ENCODE measurements at places on chromosomes 3 and 15.
A peak's percentile ranks its signal among the peaks of the same experiment; 100 is the strongest.

DNA sequence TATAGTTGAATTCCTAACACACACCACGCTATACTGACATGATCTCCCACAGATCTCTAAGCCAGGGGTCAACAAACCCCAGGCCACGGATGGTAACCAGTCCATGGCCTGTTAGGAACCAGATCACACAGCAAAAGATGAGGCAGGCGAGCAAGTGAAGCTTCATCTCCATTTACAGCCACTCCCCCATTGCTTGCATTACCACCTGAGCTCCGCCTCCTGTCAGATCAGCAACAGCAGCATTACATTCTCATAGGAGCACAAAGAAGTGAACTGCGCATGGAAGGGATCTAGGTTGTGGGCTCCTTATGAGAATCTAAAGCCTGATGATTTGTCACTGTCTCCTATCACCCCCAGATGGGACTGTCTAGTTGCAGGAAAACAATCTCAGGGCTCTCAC, 2.7 kb downstream of the PDCD7 start:
- H3K4me1 ChIP-seq = peaks cover 16% of the 10 kb centered on the region
- no peak overlapping the region for H3K27ac ChIP-seq
- H3K4me3 ChIP-seq = no peak overlapping the region
- peaks cover 53% of the 10 kb centered on the region for H3K36me3 ChIP-seq
- DNase-seq = no peak

DNA sequence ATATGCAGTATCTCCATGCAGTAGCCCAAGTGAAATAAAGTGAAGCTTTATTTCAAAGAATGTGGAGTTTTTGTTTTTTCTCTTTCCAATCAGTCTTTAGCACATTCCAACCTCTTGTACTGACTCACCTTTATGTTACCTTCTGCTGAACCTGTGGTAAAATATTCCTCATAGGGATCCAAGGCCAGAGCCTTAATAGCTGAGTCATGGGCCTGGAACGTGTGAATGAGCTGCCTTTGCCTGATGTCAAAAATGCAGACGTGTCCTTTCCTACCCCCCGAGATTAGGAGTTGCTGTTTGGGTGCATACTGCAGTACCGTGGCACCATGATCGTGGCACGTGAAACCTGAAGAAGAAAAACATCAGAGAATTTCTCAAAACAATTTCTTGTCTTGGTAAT, 108.5 kb downstream of the GLDN start:
- no peaks in the 10 kb centered on the region for H3K36me3 ChIP-seq
- no peaks in the 10 kb centered on the region for H3K4me1 ChIP-seq
- no peaks in the 10 kb centered on the region for H3K27me3 ChIP-seq
- H3K4me3 ChIP-seq = no peak overlapping the region

- no peaks in the 10 kb centered on the region for H3K36me3 ChIP-seq
- no peaks in the 10 kb centered on the region for H3K27me3 ChIP-seq
- H3K27ac ChIP-seq = peak overlapping the region; percentile 39
Observed at GRCh38 chr3:13583251-13584180, 34.6 kb downstream of the FBLN2 start.

- no peak overlapping the region for H3K27ac ChIP-seq
- DNase-seq = no peak
- peaks cover 4% of the 10 kb centered on the region for H3K27me3 ChIP-seq
- no peaks in the 10 kb centered on the region for H3K36me3 ChIP-seq
Observed at GRCh38 chr15:31292391-31293015, 34.1 kb upstream of the KLF13 start.

GRCh38 chr3:70561796-70562195, 249.4 kb upstream of the MDFIC2 start:
- no peak for DNase-seq
- no peak overlapping the region for H3K4me3 ChIP-seq
- H3K27ac ChIP-seq = no peak overlapping the region
- H3K4me1 ChIP-seq = no peaks in the 10 kb centered on the region
- no peaks in the 10 kb centered on the region for H3K36me3 ChIP-seq
- no peaks in the 10 kb centered on the region for H3K27me3 ChIP-seq

GRCh38 chr3:58837856-58838255, 171.3 kb upstream of the FAM3D start:
- no peaks in the 10 kb centered on the region for H3K4me1 ChIP-seq
- no peaks in the 10 kb centered on the region for H3K27me3 ChIP-seq
- DNase-seq = no peak
- H3K27ac ChIP-seq = no peak overlapping the region
- H3K4me3 ChIP-seq = no peak overlapping the region

- DNase-seq = no peak
- H3K4me3 ChIP-seq = no peak overlapping the region
- no peaks in the 10 kb centered on the region for H3K36me3 ChIP-seq
- H3K27me3 ChIP-seq = no peaks in the 10 kb centered on the region
Observed at GRCh38 chr3:112746675-112747280, 99.9 kb downstream of the CD200R1L start.

GRCh38 chr3:150913133-150913922, 8.1 kb upstream of the MINDY4B start:
- H3K36me3 ChIP-seq = no peaks in the 10 kb centered on the region
- no peaks in the 10 kb centered on the region for H3K4me1 ChIP-seq

DNA sequence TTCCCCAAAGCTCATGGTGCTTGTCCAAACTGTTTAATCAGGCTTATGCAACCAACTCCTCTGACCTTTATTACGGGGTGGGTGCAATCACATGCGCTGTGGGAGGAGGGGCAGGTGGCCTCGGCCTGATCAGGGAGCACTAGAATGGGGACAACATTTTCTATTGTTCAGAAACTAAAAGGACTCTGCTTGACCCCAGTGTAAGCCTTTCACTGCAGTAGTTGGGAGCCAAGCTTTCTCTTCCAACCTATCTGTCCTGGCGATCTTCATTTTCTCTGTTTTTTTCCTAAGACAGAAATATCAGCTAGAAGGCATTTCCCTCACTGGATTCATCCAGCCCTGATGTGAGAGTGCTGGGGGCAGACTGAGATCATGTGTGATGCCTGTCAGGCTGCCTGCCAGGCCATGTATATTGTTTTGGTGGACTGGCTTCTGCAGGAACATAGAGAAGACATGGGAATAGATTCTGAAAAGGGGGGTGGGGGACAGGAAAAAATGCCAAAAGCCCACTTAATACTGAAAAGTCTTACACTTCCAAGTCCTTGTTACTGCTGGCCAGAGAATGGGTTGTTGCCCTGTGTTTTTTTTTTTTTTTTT, 627.0 kb upstream of the TBL1XR1 start:
- peak overlapping the region; percentile 67 for H3K27ac ChIP-seq
- DNase-seq = no peak
- H3K36me3 ChIP-seq = no peaks in the 10 kb centered on the region
- no peak overlapping the region for H3K4me3 ChIP-seq
- no peaks in the 10 kb centered on the region for H3K4me1 ChIP-seq

GRCh38 chr3:125037498-125038150, 18.2 kb downstream of the HEG1 start:
- H3K4me3 ChIP-seq = no peak overlapping the region
- peak overlapping the region; percentile 88 for H3K27ac ChIP-seq
- DNase-seq = no peak

Measured in esophagus squamous epithelium (tissue), 5 donors.